ENCODE measurements at places on chromosomes 1 and 21. TPM values are rescaled to one million over a fixed set of nuclear protein-coding genes. Genes with fewer than 3 reads are reported as not detected.
A peak's percentile ranks its signal among the peaks of the same experiment; 100 is the strongest.

DNA sequence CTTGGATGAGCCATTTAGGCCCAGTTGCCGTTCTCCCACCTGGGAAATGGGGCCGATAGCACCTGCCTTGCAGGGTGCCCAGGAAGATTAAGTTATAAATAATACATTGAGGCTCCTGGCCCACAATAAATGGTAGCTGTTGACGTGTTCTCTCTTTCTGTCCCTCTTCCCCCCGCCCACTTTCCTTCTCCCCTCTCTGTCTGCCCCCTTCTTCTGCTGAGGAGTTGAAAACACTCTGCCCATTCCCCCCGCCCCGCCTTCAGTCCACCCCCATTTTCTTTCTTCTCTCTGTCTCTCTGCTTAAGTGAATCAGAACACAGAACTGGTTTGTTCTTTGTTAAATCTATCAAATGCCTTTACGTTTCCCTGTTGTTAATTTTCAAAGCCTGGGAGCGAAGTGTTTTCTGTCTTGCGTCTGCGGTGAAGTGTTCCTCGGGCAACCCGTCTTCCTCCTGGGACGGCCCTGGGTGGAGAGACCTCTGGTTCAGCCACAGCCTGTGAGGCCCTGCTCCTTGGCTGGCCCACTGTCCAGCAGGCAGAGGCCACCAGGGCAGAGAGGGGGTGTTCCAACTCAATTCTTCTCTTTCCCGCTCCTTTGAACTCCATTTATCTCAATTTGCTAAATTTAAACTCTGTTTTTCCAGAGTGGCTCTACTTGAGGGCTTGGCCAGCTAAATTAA, 29.3 kb upstream of the SELENON start:
- DNase-seq = no peak
- peaks cover 37% of the 10 kb centered on the region for H3K4me1 ChIP-seq
- peak overlapping the region; percentile 2 for H3K27ac ChIP-seq
- H3K36me3 ChIP-seq = no peaks in the 10 kb centered on the region
- H3K4me3 ChIP-seq = no peak overlapping the region
- H3K27me3 ChIP-seq = no peaks in the 10 kb centered on the region

DNA sequence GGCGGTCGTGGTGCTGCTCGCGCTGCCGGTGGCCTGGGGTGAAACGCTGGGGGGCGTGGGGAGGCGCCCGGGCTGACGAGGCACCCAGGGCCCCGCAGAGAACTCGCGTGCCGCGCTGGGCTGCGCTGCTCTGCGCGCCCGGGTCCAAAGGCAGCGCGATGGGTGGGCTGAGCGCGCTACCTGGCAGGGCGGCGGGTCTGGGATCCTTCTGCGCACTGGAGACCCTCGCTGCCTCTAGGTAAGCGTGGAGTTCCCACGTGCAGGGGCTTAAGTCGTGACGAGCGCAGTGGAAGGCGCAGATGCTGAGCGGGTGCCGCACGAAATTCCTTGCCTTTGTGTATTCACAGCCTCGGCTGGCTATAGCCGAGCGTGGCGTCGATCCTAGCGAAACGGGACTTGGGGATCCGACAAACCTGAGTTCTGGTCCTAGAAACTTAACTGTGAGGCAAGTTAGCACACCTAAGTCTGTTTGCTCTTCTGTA, 24.6 kb downstream of the CR1L start:
- no peaks in the 10 kb centered on the region for H3K4me1 ChIP-seq
- no peak overlapping the region for H3K4me3 ChIP-seq
- H3K27me3 ChIP-seq = no peaks in the 10 kb centered on the region

GRCh38 chr1:156947818-156948525, 27.5 kb downstream of the LRRC71 start:
- H3K27ac ChIP-seq = no peak overlapping the region
- H3K4me1 ChIP-seq = no peaks in the 10 kb centered on the region
- no peak for DNase-seq
- peaks cover 71% of the 10 kb centered on the region for H3K36me3 ChIP-seq
- H3K4me3 ChIP-seq = no peak overlapping the region

- H3K27me3 ChIP-seq = no peaks in the 10 kb centered on the region
- no peak overlapping the region for H3K4me3 ChIP-seq
- no peak overlapping the region for H3K27ac ChIP-seq
- H3K4me1 ChIP-seq = no peaks in the 10 kb centered on the region
- no peaks in the 10 kb centered on the region for H3K36me3 ChIP-seq
Measured at GRCh38 chr1:33111965-33112364, 31.0 kb downstream of the AZIN2 start.

GRCh38 chr1:102045752-102046151, 49.0 kb upstream of the OLFM3 start:
- DNase-seq = peak; percentile 80
- no peak overlapping the region for H3K4me3 ChIP-seq
- peaks cover 29% of the 10 kb centered on the region for H3K4me1 ChIP-seq
- peak overlapping the region; percentile 81 for H3K27ac ChIP-seq

DNA sequence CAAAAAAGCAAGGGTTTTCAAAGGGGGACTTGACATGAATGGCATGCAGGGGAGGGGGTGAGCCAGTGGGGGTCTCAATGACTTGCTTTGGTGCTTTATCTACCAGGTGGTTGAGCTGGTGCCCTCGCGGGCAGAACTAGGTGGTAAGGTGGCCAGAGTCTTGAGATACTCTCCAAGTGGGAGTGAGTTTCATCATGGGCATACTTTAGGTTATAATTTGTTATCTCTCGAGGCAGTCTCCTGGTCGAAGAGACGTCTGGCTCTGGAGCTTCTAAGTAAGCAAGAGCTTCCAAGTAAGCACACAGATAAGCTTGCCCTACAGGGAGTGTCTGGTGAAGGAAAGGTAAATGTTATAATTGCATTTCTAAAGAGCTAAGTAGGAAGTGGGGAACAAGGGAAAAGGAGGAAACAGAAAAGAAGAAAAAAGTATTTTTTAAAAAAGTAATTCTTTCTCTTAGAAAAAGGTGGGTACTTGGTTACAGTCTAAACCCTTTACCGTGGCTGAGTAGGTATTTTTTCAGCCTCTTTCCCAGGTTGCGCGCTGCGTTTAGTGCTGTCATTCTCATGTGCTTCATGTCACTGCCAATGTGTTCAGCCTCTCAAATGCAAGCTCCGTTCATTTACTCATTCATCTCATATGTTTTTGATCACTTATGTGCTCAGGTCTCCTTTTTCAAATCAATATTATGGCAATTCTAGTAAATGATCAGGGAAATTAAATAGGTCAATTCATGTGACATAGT, 31.6 kb upstream of the DNAJC6 start:
- H3K4me3 ChIP-seq = no peak overlapping the region
- H3K27me3 ChIP-seq = no peaks in the 10 kb centered on the region
- H3K27ac ChIP-seq = peak overlapping the region; percentile 45
- peaks cover 9% of the 10 kb centered on the region for H3K4me1 ChIP-seq
- no peaks in the 10 kb centered on the region for H3K36me3 ChIP-seq

GRCh38 chr1:235864931-235865525, 1.7 kb downstream of the LYST start:
- H3K4me3 ChIP-seq = no peak overlapping the region
- no peaks in the 10 kb centered on the region for H3K27me3 ChIP-seq
- peaks cover 19% of the 10 kb centered on the region for H3K4me1 ChIP-seq
- H3K36me3 ChIP-seq = no peaks in the 10 kb centered on the region

The ZNF684 gene
- total RNA-seq = 6.7 TPM

The FH gene
- 58.4 TPM for total RNA-seq

The LCE1D gene
- total RNA-seq = not detected

The LYSMD1 gene
- total RNA-seq = 14.1 TPM

Measured in thyroid gland (tissue), 4 donors.